Right cardiac atrium (tissue), 5 donors: ENCODE measurements at places on chromosomes 1 and 21. TPM values are rescaled to one million over a fixed set of nuclear protein-coding genes. Genes with fewer than 3 reads are reported as not detected.

The RHCE gene
- 0.70 TPM for total RNA-seq

The OR2L8 gene
- not detected for total RNA-seq

The LCE3A gene
- total RNA-seq: not detected

The LCE2B gene
- total RNA-seq: not detected

The MPZ gene
- 8.7 TPM for total RNA-seq

The GABPA gene
- total RNA-seq: 17.7 TPM

The SRGAP2C gene
- total RNA-seq: 24.2 TPM

The KRTAP19-3 gene
- total RNA-seq: not detected

DNA sequence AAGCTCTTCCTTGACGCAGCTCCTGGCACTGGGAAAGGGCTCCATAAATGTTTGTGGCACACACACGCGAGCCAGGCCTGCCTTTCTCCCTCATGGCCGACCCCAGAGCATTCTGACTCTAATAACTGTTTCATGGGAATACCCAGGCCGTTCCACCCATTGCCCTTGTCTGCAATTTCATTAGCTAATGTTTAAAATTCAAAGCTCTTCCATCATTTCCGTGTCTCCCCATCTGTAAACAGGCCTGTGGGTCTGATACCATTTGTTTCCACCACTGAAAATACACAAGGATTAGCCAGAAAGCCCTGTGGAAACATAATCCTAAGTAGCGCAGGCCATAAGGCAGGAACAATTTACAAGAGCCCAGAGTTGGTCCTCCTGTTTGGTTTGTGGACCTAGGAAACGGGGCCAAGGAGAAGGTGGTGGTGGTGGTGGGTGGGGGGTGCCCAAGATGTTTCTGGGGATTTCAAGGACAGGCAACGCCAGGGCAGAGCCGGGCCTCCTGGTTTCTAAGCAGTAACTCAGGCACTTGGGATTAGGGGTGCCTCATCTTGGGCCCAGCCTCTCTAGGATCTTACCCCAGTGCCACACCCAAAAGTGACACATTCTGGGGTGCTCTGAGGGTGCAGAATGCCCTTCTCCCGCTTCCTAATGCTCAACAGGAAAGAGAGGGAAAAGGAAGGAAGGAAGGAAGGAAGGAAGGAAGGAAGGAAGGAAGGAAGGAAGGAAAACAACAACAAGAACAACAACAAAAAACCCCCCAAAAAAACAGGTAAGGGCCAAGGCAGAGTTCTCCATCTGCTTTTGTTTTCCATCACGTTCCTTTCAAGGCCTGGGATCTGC is 79.4 kb downstream of the SSBP3 start:
- DNase-seq: no peak

DNA sequence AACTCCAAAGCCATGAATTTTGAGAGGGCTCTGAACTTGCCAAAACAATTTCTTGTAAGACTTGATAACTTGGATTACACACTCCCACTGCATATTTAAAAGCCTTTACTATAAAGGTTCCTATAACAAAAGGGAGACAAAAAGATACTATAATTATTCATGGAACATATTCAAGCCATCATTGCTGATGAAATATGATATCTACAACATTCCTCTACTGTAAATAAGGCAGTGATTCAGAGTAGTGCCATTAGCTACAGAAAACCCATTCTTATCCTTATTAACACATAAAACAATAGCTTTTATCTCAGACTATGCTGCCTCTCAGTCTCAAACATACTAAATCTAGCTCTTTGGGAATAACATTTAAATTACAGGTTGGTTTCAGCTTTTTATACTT is 675.5 kb upstream of the CXADR start:
- DNase-seq: no peak

DNA sequence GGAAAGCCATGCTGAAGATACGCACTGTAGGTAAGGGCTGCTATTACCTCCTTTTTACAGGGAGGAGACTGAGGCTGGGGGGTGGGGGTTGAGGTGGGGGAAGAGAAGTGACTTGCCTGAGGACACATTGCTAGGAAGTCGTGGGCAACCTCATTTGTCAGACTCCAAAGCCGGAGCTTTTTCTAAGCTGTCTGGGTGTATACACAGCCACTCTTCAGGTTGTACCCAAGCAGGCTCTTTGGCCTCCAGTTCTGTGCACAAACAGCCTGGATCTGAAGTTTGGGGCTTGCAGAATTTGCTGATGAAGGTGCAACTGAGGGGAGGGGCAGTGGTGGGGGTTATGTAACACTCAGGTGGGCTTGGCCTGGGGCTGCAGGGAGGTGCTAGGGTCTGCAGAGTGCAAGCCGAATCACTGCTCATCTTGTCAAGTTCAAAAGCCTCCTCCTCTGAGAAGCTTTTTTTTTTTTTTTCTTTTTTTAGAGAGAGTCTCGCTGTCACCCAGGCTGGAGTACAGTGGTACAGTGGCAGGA is 16.9 kb downstream of the TINAGL1 start:
- DNase-seq: no peak

GRCh38 chr1:156420205-156421061 is 51.4 kb downstream of the RHBG start:
- DNase-seq: no peak

DNA sequence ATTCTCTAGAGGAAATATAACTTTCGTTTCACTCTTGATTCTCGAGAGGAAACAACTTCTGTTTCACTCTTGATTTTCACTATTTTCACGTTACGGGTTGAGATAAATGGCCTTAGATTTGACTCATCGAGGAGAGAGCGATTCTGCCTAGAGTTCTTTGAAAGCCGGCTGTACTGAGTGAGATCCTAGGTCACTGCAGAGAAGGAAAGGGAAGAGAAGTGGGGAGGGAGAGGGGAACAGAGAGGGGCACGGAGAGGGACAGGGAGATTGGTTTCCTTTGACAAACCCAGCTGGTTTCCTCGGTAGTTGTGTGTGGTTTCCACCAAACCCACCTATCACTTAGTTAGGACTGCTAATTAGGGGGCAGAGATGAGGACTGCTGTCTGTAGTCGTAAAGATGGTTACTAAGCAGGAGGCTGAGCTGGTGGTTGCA is 21.6 kb upstream of the GPR137B start:
- DNase-seq: no peak

DNA sequence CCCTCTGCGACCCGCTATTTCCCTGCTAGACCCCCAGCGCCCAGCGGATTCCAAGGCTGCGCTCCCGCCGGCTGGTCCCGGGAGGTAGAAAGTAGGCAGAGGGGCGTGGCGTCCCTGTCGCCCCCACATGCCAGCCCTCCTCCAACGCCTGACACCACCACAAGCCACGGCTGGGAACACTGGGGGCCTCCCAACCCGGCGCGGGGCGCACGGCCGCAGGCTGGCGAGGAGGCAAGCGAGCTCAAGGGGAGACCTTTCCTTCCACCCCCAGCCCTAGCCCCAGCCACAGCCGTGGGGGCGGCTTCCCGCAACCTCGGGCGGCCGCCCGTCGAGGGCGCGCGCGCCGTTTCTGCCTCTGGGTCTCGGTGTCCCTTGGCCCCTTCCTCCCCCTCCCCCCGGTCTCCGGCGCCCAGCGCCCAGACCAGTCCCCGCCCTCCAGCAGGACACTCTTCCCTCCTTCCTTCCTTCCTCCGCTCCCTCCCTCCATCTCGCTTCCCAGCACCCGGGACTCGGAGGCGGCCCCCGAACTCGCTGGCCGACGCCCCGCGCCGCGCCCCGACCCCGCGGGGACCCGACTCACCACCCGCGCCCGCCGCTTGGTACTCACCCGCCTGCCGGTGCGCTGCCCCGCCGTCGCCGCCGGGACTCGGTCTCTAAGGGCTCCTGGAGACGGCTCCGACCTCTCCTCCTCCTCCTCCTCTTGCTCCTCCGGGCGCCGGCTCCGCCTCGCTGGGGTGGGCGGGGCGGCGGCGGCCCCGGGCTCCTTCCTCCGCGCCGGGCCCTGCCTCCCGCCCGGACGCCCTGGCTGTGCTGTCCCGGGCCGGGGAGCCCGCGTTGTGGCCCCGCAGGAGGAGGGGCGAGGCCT is at the start of gene GNG12:
Gene GNG12, minus strand, starts transcription at position 731 of the 865 bp plus-strand sequence. CDS start 125,781 bp downstream, outside the sequence.
- peak; percentile 90 for DNase-seq

DNA sequence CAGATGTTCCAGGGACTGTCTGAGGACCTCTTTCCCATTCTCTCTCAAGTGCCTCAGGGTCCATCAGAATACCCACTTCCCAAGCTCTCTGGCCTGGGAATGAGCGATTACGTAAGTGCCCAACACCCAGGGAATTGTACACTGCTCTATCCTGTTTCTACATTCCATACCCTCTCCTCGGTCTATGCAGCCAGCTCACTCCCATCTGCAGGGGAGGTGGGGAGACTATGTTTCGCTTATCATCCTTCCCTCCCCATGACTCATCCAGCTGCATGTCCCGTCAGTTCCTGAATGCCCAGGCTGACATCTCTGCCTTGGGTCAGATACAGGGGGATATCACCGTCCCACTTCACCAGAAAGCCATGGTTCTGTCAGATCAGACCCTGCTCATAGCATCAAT is 34.5 kb upstream of the CD1D start:
- no peak for DNase-seq

GRCh38 chr1:177700856-177701255 is 269.0 kb downstream of the SEC16B start:
- DNase-seq: no peak

- DNase-seq: peak; percentile 77
These were observed 8.9 kb downstream of the MAP1LC3C start for GRCh38 chr1:241990040-241990439.

DNA sequence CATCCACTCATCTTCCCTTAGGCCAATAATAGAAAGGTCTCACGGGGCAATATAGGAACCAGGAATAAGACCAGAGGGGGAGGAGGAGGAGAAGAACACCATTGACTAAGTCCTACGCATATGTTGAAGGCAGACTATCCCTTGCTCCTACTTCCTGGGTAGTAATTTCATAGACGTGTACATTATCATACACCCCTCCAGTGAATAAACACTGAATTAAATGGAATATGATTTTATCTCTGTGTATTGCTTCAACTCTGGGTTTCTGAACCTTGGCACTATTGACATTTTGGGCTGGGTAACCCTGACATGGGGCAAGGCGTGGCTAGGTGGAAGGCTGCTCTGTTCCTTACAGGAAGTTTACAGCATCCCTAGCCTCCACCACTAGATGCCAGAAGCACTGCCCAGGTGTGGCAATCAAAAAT is 17.3 kb upstream of the FHAD1 start:
- DNase-seq: no peak

DNA sequence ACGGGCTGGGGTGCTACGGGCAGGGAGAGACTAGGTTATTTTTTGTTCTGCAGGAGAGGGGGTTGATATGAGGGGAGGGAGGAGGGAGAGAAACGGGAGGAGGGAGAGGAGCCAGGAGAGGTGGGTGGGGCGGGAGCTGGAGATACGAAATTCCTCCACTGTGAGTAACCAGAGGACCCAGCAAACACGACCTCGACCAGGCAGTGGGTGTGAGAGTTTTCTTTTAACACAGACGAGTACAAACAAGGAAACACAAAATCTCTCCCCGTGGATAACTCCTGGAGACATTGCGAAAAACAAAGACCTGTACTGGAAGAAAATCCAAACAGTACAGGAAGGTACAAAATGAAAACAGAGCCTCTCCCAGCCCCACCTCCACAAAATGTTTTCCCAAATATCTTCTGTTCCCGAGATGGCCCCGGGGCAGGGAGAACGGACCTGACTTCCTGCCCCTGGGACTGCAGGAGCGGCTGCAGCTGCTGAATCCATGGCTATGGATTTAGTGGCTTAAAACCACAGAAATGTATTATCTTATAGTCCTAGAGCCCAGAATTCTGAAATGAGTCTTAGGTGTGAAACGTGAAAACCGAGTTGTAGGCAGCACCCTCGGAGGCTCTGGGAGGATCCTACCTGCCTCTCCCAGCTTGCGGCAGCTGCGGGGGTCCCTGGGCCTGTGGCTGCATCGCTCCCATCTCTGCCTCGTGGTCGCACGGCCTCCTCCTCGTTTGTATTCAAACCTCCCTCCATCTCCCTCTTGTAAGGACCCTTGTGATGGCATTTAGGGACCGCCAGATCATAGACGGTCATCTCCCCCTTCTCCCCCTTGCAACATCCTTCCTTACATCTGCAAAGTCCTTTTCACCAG is 82.2 kb downstream of the RIPK4 start:
- DNase-seq: peak; percentile 79
